ENCODE measurements at places on chromosomes 12 and 14.

DNA sequence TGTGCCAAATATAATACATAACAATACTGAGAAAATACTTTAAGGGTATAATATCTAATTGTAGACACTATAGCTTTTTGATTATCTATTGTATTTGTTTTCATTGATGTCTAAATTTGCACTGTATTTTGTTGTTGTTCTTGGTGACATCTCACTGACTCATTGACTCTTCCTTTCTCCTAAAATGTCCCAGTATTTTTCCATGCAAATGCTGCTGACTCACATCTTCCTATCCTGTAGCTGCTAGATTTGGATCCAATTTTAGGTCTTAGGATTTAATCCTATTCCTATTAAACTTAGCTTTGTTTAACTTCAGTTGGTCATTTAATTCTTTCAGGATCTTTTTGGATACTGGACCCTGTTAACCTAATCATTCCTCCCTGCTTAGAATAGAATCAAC lies 148.5 kb downstream of the TMTC2 start:
- no peak for DNase-seq

GRCh38 chr12:58452546-58452945 lies 467.8 kb downstream of the LRIG3 start:
- DNase-seq: no peak

GRCh38 chr14:104343294-104343625 lies 204.9 kb downstream of the KIF26A start:
- no peak for DNase-seq

- DNase-seq: no peak
Measured at GRCh38 chr12:116978791-116979508, 68.2 kb downstream of the FBXW8 start.

DNA sequence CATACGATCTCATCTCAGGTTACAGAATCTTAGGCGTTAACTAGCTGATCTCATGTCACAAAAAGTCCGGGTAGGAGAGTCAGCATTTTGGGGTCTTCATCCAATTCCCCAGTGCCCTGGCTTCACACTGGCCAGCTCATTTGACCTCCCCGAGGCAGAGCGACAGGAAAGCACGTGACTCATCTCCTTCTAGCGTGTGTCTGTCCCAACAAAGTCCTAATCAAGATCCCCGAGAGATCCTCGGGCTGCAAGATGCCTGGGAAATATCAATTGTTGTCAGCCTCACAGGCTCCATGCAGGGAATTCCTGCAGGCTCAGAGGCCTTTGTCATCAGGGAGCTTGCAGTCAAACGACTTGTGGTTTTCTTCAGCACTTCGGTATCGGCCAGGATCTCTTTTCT lies 57.5 kb downstream of the ZNF664 start:
- no peak for DNase-seq

GRCh38 chr14:105694961-105695360 lies 168.6 kb downstream of the TMEM121 start:
- no peak for DNase-seq

GRCh38 chr12:90690120-90690519 lies 264.9 kb downstream of the CCER1 start:
- DNase-seq: no peak

- DNase-seq: no peak
Measured at GRCh38 chr12:29316752-29317151, 64.2 kb downstream of the ERGIC2 start.
